Thoracic aorta (tissue), 2 donors: ENCODE measurements at places on chromosomes 11 and 22.

GRCh38 chr11:128884703-128885338 lies 6.3 kb upstream of the KCNJ5 start:
- no peak for DNase-seq
- H3K27me3 ChIP-seq, result no peaks in the 10 kb centered on the region
- no peaks in the 10 kb centered on the region for H3K4me1 ChIP-seq
- H3K36me3 ChIP-seq, result no peaks in the 10 kb centered on the region
- no peak overlapping the region for H3K4me3 ChIP-seq
- H3K27ac ChIP-seq, result no peak overlapping the region

DNA sequence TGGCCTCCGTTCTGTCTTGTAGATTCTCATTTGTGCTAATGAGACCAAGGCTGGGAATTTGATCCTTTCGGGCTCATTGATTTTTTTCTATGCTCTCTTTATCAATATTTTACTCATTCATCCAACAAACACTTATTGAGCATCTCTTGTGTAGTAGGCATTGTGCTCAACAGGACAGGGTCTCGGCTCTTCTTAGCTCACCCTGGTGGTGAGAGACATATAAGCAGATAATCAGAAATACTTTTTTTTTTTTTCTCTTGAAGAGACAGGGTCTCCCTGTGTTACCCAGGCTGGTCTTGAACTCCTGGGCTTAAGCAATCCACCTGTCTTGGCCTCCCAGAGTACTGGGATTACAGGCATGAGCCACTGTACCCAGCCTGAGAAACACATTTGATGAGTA lies 48.0 kb upstream of the SLC5A1 start:
- H3K4me1 ChIP-seq, result no peaks in the 10 kb centered on the region
- H3K27ac ChIP-seq, result no peak overlapping the region

- no peak overlapping the region for H3K27ac ChIP-seq
- H3K36me3 ChIP-seq, result peaks cover 3% of the 10 kb centered on the region
- DNase-seq, result no peak
- H3K4me3 ChIP-seq, result no peak overlapping the region
- H3K27me3 ChIP-seq, result no peaks in the 10 kb centered on the region
- peaks cover 5% of the 10 kb centered on the region for H3K4me1 ChIP-seq
These were observed 15.7 kb downstream of the TIMP3 start for GRCh38 chr22:32817137-32817730.

GRCh38 chr11:94924612-94925011 lies 48.7 kb downstream of the CWC15 start:
- no peak overlapping the region for H3K4me3 ChIP-seq
- no peaks in the 10 kb centered on the region for H3K27me3 ChIP-seq
- H3K4me1 ChIP-seq, result peaks cover 35% of the 10 kb centered on the region
- no peaks in the 10 kb centered on the region for H3K36me3 ChIP-seq
- no peak for DNase-seq

DNA sequence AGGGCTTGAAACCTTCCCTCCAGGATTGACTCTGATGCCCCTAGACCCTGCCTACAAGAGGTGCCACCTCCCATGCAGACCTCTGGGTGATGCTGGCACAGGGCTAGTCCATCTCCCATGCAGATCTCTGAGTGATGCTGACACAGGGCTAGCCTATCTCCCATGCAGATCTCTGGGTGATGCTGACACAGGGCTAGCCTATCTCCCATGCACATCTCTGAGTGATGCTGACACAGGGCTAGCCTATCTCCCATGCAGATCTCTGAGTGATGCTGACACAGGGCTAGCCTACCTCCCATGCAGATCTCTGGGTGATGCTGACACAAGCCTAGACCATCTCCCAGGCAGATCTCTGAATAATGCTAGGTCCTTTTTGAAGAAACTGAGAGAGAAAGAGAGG lies 321.7 kb downstream of the NTM start:
- H3K36me3 ChIP-seq, result no peaks in the 10 kb centered on the region
- no peak overlapping the region for H3K27ac ChIP-seq
- H3K4me3 ChIP-seq, result no peak overlapping the region
- no peak for DNase-seq
- no peaks in the 10 kb centered on the region for H3K27me3 ChIP-seq

DNA sequence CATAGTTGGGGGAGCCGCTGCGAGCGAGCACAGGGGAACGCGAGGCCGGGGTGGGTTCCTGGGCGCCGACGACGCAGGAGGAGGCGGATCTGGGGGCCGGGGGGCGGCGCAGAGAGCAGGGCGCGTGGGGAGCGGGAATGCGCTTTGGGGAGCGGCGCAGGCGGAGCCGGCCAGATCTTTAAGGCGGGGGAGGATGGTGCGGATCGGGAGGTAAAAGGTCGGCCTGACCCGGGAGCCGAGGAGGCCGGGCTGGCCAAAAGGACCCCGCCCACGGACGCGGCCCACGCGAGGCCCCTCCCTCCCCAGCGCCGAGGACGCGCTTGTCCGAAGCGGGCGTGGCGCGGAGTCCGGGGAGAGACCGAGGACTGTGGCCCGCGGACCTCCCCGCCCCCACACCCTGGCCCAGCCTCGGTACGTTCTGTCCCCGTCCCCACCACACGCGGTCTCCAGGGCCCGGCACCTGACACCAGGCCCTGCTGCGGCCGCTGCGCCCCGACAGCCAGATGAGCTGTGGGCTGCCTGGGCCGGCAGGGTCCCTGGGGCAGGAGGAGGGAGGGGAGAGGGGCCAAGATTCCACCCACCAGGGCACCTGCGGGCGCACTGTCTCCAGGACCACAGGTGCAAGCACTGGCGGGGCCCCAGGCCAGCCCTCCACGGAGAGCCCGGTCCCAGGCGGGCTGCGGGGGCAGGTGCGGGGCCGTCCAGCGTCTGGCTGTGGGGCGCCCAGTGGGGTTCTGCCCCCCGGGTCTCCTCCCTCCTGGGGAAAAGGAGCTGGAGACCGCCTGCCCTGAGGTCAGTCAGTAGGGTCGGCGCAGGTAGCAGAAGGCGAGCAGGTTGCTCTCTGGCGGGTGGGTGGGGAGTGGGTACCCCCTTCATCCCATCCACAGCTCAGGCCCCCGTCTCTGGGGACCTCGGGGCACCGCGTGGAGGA lies 10.9 kb downstream of the PIM3 start:
- no peaks in the 10 kb centered on the region for H3K36me3 ChIP-seq

GRCh38 chr11:22337596-22338485 lies at the start of gene SLC17A6:
Gene SLC17A6, plus strand, starts transcription at chr11:22338381. Its CDS starts 153 bp downstream, at chr11:22338534.
- peaks cover 7% of the 10 kb centered on the region for H3K27me3 ChIP-seq
- H3K4me1 ChIP-seq, result no peaks in the 10 kb centered on the region
- no peaks in the 10 kb centered on the region for H3K36me3 ChIP-seq
- no peak within 1 kb of the TSS for H3K27ac ChIP-seq
- H3K4me3 ChIP-seq, result no peak within 1 kb of the TSS

GRCh38 chr11:132310390-132311375 lies 940.3 kb downstream of the NTM start:
- no peak for DNase-seq
- no peaks in the 10 kb centered on the region for H3K27me3 ChIP-seq
- no peaks in the 10 kb centered on the region for H3K36me3 ChIP-seq
- no peak overlapping the region for H3K4me3 ChIP-seq
- H3K27ac ChIP-seq, result no peak overlapping the region
